ENCODE measurements at places on chromosomes 1 and 21.

DNA sequence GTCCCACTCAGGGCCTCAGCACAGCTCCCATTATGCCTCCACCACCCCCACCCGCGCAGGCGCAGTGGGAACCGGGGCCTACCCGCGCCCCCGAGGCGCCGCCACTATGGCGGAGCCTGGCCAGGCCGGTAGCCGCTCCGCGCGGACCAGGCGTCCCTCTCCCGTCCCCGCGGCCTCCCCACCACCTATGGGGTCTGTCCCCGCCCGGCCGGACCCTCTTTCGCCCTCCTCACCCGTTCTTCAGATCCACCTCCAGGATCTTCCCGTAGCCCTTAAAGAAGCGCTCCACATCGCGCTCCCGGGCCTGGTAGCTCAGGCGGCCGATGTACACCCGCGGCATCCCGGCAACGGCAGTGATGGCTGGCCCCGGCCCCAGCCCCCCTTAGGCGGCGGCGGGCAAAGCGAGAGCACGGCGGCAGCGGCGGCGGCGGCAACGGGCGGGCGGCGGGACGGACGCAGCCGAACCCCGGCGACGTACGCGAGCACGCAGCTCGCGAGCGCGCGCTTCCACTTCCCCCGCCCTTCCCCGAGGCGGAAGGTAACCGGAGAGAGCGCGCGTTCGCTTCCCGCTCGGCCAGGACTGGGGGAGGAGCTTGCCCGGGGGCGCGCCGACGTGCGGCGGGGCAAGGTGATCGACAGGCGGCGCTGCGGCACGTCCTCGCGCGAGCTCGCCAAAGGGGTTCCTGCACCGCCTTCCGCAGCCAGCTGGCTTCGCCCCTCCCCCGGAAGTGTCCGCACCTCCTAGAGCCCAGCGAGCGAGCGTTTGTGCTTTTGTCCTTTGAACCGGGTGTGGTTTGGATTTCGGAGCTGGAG lies at the start of gene SRSF4:
TSS of gene SRSF4 (minus strand) at position 488 of the 813 bp plus-strand sequence. CDS start at position 340, 148 bp downstream.
- DNase-seq, result peak; percentile 96

DNA sequence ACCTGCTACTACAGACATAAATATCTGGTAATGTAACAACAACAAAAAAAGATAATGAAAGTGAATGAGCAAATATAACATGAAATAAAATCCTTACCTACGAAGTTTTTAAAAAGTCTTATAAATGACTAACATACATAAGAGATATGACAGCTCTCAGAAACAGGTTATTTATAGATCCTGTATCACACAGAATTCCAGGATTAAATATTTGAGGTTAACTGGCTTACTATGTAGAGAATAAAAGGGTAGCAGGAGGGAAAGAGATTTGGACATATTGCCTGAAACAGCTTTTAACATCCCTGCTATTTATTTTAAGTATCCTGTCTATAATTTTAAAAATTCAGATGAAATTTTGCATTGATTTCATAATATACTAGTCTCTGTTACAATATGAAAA lies 16.3 kb downstream of the MYSM1 start:
- DNase-seq, result no peak

- no peak for DNase-seq
Measured at GRCh38 chr1:106564192-106564591, 492.3 kb upstream of the PRMT6 start.

DNA sequence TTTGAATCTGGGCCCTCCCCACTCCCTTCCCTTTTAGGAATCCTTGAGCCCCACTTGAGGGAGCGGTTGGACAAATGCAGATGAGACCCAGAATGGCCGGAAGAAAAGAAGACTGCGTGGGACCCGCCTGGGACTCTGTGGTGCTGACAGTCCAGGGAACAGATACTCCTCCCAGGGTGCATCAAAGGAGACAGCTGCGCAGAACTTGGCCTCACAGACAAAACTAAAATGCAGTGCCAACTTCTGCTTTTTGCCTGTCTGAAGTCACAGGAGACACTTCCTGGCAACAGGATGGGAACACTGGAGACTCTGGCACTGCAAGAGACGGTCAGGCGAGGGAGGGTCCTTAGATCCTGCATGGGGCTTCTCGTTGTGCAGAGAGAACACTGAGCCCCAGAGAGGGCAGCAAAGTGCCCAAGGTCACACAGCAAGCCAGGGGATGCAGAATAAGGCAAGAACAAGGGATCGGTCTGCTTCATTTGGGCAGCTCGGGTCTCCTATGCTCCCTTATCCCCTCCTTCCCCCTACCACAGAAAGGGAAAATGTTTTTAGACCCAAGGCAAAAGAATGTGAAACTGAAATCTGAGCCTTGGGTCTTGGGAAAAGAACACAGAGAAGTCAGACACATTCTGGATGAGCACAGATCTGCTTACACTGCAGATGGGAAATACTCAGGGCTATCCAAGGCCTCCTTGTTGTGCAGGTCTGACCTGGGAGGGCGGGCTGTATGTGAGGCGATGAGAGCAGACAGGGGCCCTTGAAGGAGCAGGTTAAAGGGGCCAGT lies 182.4 kb downstream of the TRABD2B start:
- DNase-seq, result no peak

DNA sequence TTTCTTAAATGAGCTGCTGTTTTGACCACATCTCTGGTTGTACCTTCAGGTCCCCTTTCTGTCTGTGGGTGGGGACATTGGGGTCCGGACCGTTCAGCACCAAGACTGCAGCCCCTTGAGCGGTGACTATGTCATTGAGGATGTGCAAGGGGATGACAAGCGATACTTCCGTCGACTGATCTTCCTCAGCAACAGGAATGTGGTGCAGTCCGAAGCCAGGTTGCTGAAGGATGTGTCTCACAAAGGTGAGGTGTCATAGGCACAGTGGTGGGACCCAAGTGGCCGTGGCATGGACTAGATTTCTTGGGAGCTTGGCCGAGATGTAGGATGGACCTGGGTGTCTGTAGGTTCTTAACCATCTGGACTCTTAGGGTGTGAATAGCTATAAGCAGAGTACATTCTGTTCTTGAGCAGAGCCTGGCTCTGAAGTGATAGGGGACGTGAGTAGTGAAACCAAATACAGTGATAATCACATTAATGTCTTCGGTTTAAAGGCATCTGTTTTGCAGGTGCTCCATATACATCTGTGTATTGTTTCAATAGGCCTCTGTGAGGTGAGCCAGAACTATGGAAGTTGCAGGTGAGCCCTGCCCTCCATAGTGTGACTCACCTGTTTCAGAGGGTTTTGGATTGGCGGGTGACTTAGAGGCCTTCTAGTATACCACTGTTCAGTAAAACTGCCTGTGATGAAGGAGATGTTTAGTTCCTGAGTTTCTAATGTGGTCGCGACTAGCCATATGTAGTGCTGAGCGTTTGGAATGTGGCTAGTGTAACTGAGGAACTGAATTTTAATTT lies 6.4 kb downstream of the METTL13 start:
- no peak for DNase-seq

GRCh38 chr1:24391882-24392603 lies 21.5 kb downstream of the STPG1 start:
- DNase-seq, result peak; percentile 13

- DNase-seq, result no peak
Measured at GRCh38 chr1:51534447-51534846, 15.4 kb upstream of the EPS15 start.

DNA sequence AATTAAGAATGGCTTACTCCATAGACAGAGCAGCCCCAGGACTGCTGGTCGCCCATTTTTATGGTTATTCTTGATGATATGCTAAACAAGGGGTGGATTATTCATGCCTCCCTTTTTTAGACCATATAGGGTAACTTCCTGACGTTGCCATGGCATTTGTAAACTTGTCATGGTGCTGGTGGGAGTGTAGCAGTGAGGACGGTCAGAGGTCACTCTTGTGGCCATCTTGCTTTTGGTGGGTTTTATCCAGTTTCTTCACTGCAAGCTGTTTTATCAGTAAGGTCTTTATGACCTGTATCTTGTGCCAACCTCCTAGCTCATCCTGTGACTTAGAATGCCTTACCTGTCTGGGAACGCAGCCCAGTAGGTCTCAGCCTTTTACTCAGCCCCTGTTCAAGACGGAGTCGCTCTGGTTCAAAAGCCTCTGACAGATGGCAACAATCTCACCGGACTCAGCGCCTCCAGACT lies 5.2 kb upstream of the AGPAT3 start:
- no peak for DNase-seq

DNA sequence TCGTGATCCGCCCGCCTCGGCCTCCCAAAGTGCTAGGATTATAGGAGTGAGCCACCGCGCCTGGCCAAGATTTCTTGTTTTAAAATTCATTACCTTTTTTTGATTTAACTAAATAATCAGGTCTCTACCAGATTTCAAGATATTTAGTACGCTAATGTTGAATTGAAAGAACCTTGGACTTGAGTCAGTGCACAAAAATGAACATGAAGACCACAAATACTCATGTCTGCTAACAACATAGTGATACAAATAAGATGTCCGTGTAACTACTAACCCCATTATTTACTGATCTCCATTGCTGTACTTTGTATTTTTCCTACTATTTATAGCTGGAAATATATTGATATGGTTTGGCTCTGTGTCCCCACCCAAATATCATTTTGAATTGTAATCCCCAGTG lies 16.4 kb downstream of the MPZL1 start:
- no peak for DNase-seq

DNA sequence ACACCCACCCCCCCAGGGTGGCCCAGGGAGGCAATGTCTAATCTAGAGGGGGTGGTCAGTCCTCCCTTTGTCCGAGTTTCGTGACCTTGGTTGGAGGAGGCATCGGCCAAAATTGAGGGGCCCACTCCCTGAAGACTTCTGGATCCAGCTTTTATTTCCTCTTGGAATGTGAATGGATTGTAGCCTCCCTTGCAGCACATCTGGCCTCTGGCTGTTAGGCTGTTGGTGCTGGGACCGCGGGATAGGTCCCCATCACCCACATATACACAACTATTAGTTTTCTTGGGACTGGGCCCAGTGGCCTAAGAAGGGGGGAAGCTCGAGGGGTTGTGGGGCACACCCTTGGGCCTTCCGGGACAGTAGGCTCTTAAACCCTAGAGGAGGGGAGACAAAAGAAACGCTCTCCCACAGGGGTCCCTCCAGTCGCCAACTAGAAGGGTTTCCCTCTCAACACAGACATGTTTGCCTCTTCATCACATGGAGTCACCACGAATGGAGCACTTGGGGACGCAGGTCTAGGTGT lies 2.5 kb downstream of the LHX4 start:
- DNase-seq, result no peak

GRCh38 chr1:160806109-160806665 lies 10.2 kb downstream of the LY9 start:
- no peak for DNase-seq
